ENCODE measurements at places on chromosomes 1 and 21.

- no peak for DNase-seq
These were observed 5.5 kb downstream of the STK40 start for GRCh38 chr1:36380143-36380619.

- DNase-seq: no peak
These were observed 55.2 kb upstream of the IPO9 start for GRCh38 chr1:201773764-201774163.

- DNase-seq: no peak
These were observed 253.8 kb downstream of the PCP4 start for GRCh38 chr21:40120940-40121575.

- no peak for DNase-seq
These were observed 113.4 kb downstream of the PTBP2 start for GRCh38 chr1:96834986-96835385.

DNA sequence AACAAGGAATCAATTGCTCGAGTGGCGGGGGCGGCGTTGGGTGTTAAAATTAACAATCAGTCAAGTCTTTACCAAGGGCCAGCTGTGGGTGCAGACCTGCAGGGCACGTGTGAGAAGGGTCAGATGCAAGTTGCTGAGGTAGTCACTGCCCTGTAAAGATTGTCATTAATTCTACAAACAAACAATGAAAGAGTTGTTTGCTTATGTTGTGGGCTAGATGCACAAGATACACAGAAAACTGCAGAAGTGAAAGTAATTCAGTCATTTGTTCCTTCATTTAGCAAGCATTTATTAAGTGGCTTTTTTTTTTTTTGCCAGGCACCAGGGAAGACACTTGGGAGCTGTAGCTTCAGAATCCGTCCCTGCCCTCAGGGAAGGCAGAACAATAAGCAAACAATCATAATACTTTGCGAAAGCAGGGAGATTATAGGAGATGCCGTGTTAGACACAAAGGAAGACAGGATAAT, 79.5 kb downstream of the NR5A2 start:
- no peak for DNase-seq

- DNase-seq: no peak
These were observed 252.1 kb downstream of the KAZN start for GRCh38 chr1:14850563-14850962.

- no peak for DNase-seq
These were observed 40.2 kb downstream of the TBX19 start for GRCh38 chr1:168320800-168321450.

- DNase-seq: no peak
These were observed 5.6 kb downstream of the CRCT1 start for GRCh38 chr1:152519851-152520250.

DNA sequence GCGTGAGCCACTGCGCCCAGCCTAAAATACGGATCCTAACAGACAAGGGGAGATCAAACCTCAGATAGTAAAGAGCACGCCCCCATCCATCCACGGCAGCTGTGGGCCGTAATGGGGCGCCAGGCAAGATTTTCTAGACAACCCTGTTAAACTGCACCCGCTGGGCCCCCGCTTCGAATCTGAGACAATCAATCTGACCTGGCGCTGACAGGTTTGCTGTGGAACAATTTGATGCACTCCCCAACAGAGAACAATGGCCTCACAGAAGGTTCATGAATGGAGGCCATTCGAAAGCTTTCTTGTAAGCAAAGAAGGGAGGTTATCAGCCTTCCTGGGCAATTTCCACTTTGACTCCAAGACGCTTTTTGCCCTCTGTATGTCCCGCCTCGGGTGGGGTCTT, 30.5 kb downstream of the CLSTN1 start:
- DNase-seq: no peak

- no peak for DNase-seq
These were observed 58.3 kb upstream of the PLA2G4A start for GRCh38 chr1:186770421-186770820.

GRCh38 chr1:56866656-56867055, 12.1 kb downstream of the C8A start:
- DNase-seq: no peak
